ENCODE measurements at places on chromosomes 7 and 10.
A peak's percentile ranks its signal among the peaks of the same experiment; 100 is the strongest.

GRCh38 chr7:139869886-139870285 is 40.8 kb downstream of the TBXAS1 start:
- peak; percentile 28 for DNase-seq

DNA sequence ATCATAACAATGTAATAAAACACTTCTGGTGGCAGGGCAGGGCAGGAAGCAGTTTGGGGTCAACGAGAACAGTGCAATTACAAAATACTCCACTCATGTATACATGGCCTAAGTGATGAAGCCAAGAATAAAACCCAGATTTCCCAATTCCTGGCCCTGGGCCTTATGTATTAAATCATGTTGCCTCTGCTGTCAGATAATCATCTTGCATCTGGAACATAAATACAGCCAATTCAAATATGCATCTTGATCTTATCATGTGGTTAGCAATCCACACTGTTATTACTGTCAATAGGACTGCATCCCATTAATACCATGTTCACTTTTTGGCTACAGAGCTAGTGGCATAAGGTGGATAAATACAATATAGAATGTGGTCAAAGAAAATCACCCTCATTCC is 186.5 kb upstream of the SLC25A13 start:
- DNase-seq: no peak

- no peak for DNase-seq
Observed at GRCh38 chr7:55024776-55025175, 6.0 kb downstream of the EGFR start.

DNA sequence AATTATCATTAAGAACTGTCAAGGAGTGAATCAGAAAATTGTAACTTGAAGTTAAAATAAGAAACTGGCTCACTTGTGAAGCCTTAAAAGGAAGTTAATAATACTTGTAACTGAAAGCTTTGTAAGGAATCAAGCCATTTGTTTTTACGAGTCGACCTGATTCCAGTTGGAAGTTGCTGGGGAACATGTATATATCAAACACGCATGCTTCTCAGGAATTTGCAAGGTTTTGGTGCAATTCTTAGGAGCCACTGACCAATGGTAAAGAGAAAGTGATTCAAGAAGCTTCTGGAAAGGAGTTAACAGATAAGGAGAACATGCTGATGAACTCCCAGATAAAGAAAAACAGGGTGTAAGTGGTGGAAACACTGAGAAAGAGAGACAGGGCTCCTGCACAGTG is 56.4 kb downstream of the ETV1 start:
- no peak for DNase-seq

DNA sequence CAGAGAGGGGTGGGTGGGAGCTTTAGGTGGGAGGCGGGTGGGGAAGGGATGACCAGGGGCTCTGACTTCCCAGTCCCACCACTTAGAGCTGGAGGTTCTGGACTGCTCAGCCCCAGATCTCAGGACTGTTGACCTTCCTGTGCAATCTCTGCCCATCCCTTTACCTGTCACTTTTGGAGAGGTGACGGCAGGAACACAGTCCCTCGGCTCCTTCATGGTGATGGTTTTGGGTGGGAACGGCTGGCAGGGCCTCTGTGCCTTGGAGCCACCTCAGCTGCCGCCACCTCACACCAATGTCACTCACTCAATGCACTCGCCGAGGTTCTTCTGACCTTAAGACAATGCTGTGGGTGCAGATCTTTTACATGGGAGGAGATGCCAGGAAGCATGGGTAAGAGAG is 49.0 kb downstream of the TMEM270 start:
- no peak for DNase-seq

DNA sequence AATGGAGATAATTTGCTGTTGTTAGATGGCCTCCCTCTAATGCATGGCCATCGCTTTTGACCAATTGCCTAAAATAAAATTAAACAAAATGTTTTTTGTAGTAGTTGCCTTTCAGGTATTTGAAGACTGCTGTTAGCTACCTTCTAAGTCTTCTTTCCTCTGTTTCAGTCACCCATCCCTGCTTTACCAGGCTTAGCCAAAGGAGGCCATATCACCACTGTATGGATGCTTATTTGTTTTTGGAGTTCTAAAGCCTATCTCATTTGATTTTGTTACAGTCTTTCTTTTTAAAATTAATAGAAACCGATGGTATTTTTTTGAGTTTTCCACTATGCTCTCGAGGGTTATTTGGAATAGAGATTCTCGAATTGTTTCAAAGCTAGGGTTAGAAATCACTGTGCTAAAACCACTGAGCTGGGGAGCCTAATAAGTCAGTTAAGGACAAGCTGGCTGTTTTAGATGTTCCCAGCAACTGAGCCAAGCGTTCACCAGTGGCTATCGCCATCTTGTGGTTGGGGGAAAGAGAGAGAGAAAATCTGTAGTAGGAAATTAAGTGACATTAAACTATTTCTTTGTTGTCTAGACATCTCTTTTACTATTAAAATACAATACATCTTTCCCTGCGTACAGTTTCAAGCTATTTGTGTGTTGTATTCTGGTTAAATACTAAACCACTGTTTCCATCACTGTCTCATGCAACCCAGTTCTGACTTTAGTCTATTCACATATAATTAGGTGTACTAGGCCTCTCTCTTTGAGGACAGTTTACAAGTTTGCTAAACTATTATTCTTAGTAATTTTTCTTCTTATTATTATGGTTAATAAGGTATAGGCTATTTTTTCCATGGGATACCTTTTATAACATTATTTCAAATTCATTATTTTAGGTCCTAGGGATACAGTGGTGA is 52.2 kb downstream of the GPR158 start:
- DNase-seq: peak; percentile 29

GRCh38 chr7:1530946-1531262 is 402 bp downstream of the MAFK start:
- DNase-seq: no peak

- DNase-seq: no peak
Observed at GRCh38 chr10:47269294-47269693, 30.7 kb upstream of the GDF10 start.

- DNase-seq: no peak
Observed at GRCh38 chr7:39700165-39700564, 76.8 kb downstream of the RALA start.

DNA sequence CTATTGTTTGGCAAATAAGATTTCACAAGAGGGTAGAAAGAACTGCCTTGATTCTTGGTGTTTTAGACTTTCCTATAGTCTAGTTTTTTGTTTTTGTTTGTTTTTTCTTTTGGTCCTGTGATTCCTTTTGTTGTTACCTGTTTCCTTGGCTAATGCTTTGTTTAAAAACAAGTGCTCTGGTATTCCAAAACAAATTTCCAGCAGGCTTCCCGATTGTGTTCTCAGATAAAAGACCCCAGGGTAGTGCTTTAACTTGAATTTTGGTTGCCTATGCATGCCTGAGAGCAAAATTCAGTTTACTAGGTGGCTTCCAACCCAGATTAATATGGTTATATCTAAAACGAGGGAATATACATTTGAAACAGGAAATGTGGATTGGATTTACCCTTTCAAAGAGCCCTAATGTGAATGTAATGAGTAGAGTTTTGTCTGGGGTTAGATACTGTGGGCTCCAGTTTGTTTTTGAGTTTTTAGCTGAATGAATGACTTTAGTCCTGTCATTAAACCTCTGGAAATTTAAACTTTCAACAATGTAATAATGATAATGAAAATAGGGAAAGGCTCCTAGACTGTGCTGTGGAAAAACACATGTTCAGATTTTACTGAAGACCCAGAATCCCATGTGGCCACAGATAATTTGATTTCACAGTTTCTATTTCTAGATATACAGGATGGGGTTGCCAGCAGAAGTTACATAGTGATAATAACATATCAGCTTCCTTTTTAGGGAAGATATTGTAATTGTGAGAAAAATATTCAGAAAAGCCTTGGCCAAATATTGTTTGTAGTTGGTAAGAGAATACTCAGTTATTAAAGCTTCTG is 23.9 kb downstream of the AUTS2 start:
- DNase-seq: no peak

GRCh38 chr7:7157177-7157886 is 25.0 kb upstream of the C1GALT1 start:
- DNase-seq: no peak

- DNase-seq: no peak
Observed at GRCh38 chr7:31084226-31084625, 32.1 kb downstream of the ADCYAP1R1 start.

GRCh38 chr7:3089493-3089892 is 45.8 kb upstream of the CARD11 start:
- DNase-seq: peak; percentile 42

GRCh38 chr7:139871331-139871730 is 42.3 kb downstream of the TBXAS1 start:
- DNase-seq: no peak

GRCh38 chr7:157204134-157204533 is 65.4 kb downstream of the UBE3C start:
- no peak for DNase-seq

- peak; percentile 63 for DNase-seq
Observed at GRCh38 chr10:17006631-17007417, 122.8 kb downstream of the CUBN start.

DNA sequence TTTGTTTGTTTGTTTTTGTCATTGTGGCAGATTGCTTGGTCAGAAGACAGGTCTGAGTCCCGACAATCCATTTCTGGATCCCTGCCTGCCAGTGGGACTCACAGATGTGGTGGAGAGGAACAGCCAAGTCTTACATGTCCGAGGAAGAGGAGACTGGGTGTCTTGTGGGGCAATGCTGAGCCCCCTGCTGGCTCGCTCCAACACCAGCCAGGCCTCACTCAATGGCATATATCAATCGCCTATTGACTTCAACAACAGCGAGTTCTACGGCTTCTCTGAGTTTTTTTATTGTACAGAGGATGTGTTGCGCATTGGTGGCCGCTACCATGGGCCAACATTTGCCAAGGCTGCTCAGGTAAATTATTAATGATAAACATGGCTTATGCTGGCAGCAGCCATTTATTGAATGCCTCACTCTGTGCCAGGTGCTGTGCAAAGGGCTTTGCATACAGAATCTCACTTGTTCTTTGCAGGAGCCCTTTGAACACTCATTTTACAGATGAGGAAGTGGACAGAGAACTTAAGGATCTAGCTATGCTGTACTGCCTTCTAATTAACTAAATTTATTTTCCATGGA is 33.3 kb downstream of the COX15 start:
- peak; percentile 14 for DNase-seq

DNA sequence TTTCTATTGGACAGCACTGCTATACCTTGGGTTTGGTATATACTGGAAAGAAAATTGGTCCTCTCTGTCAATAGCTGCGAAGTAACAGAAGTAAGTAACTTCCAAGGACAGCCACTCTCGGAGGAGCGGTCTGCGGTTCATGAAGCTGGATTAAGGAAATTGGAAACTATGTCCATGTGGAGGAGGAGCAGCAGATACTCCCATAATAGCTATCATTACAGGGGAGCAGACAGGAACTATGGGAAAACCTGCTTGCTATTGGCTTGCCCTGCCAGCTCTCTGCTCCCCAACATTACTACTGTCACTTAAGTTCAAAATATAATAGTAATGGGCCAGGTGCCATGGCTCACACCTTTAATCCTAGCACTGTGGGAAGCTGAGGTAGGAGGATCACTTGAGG is 83.9 kb upstream of the TRIL start:
- no peak for DNase-seq

DNA sequence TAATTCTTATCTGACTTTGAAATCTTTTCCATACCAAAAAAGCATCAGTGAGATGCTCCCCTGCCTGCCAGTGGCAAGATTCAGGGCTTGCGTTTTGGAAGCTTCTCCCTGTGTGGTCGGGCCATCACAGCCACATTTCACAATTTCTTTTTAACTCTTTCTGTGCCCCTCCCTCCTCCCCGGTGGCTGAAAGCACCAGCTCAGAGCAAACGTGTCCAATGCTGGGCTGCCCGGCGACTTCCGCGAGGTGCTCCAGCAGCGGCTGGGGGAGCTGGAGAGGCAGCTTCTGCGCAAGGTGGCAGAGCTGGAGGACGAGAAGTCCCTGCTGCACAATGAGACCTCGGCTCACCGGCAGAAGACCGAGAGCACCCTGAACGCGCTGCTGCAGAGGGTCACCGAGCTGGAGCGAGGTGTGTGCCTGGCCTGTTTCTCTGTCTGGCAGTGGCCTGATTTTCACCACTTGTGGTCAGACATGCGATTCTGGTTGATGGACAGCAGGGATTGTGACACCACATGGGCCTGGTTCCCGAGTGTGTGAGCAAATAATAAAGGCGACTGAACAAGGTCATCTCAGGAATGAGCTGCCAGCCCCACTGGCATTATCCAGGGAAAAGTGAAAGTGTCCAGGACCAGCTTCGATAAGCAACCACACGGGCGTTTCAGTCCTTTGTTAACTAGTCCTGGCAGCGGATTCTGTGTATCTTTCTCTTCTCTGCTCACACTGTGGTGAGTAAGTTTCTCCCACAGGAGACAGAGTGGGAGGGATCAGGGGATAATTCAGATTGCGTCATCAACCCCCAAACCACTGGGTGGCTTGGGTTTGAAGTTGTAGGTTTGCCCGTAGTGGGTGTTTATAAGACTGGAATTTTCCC is 2.6 kb downstream of the NPTX2 start:
- peak; percentile 77 for DNase-seq

DNA sequence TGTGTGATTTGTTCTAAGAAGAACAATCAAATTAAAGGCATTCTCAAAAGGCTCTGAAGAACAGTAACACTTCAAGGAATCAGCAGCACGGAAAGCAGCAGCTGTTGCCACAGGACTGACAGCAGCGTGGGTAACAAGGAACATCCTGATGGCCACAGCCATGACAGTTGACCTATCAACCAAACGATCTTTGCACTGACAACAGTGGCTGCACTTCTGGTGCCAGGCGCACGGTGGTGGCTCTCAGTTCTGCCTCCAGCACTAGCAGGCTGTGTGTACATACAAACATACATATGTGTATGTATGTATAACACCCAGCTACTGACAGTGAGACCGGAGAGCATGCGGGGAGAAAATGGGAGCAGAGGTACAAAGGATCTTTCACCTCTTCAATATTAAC is 114.1 kb downstream of the ZFAND4 start:
- no peak for DNase-seq

DNA sequence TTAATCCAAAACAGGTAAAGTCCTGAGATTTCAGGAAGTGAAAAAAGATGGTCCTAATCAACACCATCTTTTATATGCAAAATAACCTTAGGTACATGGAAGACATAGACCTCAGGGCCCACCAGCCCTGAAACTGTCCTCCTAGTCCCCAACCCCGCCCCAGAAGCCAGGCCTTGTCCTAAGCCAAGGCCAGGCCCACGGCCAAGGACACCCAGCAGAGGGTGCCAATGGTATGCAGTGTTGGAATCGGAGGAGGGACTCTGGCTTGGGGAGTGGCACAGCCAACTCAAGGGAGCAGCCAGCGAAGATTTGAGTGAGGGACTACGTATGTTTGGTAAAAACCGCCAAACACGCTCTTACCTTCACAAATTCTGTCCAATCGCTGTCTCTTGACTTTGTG is 96.7 kb downstream of the ZRANB1 start:
- DNase-seq: peak; percentile 13

Measured in suppressor macrophage treated with lipopolysaccharide for 1 hour (primary cell).